ENCODE measurements at places on chromosomes 3 and 15.
A peak's percentile ranks its signal among the peaks of the same experiment; 100 is the strongest.

GRCh38 chr15:48366584-48367312 is 35.5 kb downstream of the DUT start:
- DNase-seq, result no peak

GRCh38 chr3:185744997-185745843 is 79.6 kb downstream of the IGF2BP2 start:
- DNase-seq, result peak; percentile 98

DNA sequence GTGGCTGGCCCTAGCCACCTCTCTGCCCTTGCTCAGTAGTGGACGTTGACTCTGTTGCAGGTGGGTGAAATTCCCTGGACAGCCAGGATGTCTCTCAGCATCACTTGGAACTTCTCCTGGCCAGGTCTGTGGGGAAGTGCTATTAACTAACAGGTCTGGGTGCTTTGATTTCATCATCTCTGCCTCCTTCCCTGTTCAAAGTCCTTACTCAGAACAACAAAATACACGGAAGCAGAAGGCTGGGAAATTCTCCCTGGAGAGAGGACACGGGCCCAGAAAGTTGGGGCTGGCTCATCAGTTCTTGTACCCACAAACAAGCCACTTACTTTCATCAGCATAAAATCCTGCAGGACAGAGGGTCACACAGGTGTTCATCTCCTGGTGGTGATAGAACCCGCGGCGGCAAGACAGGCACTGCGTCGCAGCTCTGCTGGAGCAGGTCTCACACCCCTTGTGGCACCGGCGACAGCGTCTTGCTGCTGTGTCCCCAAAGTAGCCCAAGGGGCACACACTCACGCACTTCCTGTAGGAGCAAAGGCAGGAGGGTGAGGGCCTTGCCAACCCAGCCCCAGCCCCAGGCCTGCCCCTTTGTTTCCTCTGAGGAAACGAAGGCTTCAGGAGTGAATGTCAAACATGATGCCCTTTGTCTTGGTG is 29.6 kb upstream of the SNRPA1 start:
- no peak for DNase-seq

DNA sequence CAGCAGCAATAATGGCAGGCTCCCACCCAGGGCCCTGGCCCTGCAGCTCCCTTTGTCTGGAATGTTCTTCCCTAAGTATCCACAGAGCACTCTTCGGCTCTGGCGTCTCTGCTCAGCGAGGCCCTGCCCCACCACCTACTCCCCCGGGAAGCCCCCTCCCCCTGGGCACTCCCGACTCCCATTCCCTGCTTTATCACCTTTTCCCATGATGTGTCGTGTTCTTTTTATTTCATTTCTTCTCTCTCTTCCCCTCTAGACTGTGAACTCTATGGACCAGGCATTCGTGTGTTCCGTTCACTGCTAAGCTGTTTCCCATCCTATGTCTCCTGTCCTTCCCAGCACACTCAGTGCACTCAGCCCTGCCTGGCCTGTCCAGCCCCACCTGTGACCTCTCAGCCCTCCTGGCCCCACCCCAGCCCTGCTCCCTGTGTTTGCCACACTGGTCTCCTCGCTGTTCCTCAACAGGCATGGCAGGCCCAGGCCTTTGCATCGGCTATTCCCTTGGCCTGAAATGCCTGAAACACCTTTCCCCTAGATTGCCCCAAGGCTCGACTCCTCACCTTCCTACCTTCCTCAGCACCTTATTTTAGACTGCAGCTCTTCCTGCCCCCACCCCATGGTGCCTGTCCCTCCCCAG is 107.4 kb downstream of the TPRA1 start:
- DNase-seq, result no peak
